Upper lobe of right lung (tissue), 1 donor: ENCODE measurements at places on chromosomes 4 and X. TPM values are rescaled to one million over a fixed set of nuclear protein-coding genes. Genes with fewer than 3 reads are reported as not detected.

The MAGEA2B gene
- not detected for total RNA-seq

- H3K36me3 ChIP-seq: no peaks in the 10 kb centered on the region
- H3K27ac ChIP-seq: no peak overlapping the region
- H3K4me1 ChIP-seq: no peaks in the 10 kb centered on the region
- no peak for DNase-seq
- H3K27me3 ChIP-seq: no peaks in the 10 kb centered on the region
- H3K4me3 ChIP-seq: no peak overlapping the region
Observed at GRCh38 chr4:155161357-155161756, 47.1 kb upstream of the NPY2R start.

GRCh38 chr4:17370818-17371217 is 141.1 kb downstream of the QDPR start:
- no peaks in the 10 kb centered on the region for H3K4me1 ChIP-seq
- H3K4me3 ChIP-seq: no peak overlapping the region
- DNase-seq: no peak
- no peak overlapping the region for H3K27ac ChIP-seq
- no peaks in the 10 kb centered on the region for H3K27me3 ChIP-seq
- H3K36me3 ChIP-seq: no peaks in the 10 kb centered on the region

DNA sequence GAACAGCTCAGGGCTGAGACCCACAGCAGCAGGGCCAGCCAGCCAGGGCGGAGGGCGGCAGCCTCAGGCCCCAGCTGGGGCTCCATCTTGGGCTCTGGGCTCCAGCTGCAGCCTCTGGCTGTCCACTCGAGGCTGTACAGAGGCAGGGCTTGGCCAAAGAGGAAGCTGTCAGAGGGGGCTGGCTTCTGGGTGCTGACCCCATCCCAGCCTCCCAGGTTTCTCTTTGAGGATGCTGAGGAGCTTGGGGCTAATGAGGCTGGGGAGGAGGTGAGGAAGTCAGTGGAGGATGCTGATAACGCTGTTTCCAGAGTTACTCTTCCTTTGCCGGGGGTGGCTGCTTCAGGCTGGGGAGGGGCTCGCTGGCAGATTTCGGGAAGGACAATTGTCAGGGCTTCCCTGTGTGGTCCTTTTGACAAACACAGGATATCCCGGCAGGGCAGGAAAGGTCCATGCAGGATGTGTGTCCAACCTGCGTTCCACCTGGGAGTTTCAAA is at the start of gene DIPK2B:
DIPK2B (minus strand) TSS at position 136 of the 494 bp plus-strand sequence; CDS start at position 86, 50 bp downstream.
- peak within 1 kb of the TSS; percentile 47 for H3K27ac ChIP-seq
- H3K36me3 ChIP-seq: no peaks in the 10 kb centered on the region
- no peak for DNase-seq

The SHOX gene
- total RNA-seq: not detected

GRCh38 chr4:19684084-19684483 is 567.6 kb upstream of the SLIT2 start:
- no peak for DNase-seq
- no peak overlapping the region for H3K27ac ChIP-seq
- no peaks in the 10 kb centered on the region for H3K36me3 ChIP-seq
- no peak overlapping the region for H3K4me3 ChIP-seq
- H3K4me1 ChIP-seq: no peaks in the 10 kb centered on the region
